ENCODE measurements at places on chromosomes 16 and 17. TPM values are rescaled to one million over a fixed set of nuclear protein-coding genes. Genes with fewer than 3 reads are reported as not detected.

GRCh38 chr17:10521949-10522348, 3.6 kb upstream of the MYH1 start:
- no peaks in the 10 kb centered on the region for H3K27me3 ChIP-seq
- no peak overlapping the region for H3K4me3 ChIP-seq
- no peak overlapping the region for H3K27ac ChIP-seq
- no peaks in the 10 kb centered on the region for H3K4me1 ChIP-seq
- no peak for DNase-seq

GRCh38 chr17:14352136-14352535, 51.3 kb downstream of the HS3ST3B1 start:
- no peaks in the 10 kb centered on the region for H3K27me3 ChIP-seq
- DNase-seq = no peak
- H3K36me3 ChIP-seq = no peaks in the 10 kb centered on the region
- no peaks in the 10 kb centered on the region for H3K4me1 ChIP-seq

- no peaks in the 10 kb centered on the region for H3K36me3 ChIP-seq
- DNase-seq = no peak
- H3K27me3 ChIP-seq = no peaks in the 10 kb centered on the region
Observed at GRCh38 chr17:40178660-40179059, 1.4 kb downstream of the RAPGEFL1 start.

DNA sequence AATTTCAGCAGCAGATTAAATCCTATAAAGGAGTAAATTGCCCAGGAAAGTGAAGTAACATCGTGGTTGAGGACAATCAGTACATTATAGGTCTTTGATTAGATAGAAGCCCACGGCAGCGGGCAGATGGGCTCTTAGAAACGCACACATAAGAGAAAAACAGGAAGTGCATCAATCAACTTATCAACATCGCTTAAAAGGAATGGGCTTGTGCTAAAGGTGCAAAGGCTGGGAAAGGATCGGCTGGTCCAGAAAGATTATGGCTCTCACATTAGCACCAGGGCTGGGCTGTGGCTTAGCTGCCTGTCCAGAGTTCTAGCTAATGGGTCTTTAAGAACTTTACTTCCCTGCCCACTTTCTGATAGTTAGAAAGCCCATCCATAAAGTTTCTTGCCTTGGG, 292.0 kb upstream of the TNRC6C start:
- H3K36me3 ChIP-seq = no peaks in the 10 kb centered on the region
- H3K4me3 ChIP-seq = no peak overlapping the region
- no peaks in the 10 kb centered on the region for H3K27me3 ChIP-seq
- no peak for DNase-seq

Gene CDRT15
- not detected for total RNA-seq
